ENCODE measurements at places on chromosomes 16 and 17.

- DNase-seq: no peak
Measured at GRCh38 chr16:72189865-72190371, 18.0 kb upstream of the PMFBP1 start.

GRCh38 chr17:32673964-32674363 lies 187.2 kb downstream of the CDK5R1 start:
- no peak for DNase-seq

DNA sequence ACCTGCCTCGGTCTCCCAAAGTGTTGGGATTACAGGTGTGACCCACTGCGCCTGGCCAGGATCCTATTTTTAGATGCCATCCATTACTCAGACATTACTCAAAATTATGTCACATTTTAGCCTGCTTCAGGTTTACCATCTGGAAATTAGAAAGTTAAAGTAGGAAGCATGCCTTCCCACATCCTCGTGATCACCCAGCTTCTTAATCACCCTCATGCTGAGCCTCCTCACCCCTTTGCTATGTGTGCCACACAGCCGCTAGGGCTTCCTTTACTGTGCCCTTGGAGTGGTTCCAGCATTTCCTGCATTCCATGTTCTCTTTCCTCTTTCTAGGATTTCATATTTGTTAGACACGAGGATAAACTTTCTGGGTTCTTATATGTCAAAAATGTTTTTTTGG lies 9.3 kb downstream of the ADORA2B start:
- DNase-seq: no peak

DNA sequence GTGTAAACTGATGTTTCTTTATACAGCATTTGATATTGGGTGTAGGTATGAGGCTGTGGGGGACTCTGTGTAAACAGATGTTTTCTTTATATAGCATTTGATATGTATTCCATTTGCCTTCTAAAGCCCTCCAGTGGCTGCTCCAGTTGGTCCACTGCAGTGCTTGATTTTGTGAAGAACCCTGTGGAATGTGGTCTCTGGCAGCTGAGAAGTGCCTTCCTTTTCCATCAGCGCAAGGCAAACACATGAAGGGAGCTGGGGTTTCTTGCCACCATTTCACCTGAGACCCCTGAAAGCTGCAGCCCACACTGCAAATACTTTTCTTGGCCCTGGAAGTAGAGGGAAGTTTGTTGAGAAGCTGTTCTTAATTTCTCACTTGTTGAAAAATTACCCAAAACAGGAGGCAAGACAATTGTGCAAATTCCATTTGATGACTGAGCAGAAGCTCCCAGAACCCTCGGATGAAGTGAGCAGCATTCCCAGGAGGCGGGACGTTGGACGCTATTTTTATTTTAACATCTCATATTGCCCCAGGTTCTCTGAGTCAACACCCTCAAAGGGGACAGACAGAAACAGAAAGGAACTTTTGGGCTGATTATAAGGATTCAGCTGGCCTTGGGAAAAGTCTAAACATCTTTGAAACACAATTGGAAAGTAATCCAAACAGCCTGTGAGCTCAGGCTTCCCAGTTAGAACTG lies 158.5 kb upstream of the RPH3AL start:
- no peak for DNase-seq

DNA sequence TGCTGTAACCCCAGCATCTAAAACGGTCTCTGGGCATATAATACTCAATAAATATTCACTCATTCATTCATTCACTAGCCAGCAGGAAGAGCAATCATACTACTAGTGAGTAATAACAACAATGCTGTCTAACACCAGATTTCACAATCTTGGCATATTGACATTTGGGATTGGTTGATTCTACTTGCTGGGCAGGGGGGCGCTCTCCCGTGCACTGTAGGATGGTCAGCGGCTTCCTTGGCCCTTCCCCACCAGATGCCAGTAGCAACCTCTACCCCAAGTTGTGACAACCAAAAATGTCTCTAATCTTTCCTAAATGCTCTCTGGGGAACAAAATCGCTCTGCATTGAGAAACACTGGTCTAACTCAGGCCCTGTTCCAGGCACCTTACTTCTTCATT lies 20.7 kb downstream of the WFDC1 start:
- DNase-seq: no peak

GRCh38 chr17:55735731-55736405 lies 13.2 kb upstream of the TMEM100 start:
- DNase-seq: peak; percentile 54

DNA sequence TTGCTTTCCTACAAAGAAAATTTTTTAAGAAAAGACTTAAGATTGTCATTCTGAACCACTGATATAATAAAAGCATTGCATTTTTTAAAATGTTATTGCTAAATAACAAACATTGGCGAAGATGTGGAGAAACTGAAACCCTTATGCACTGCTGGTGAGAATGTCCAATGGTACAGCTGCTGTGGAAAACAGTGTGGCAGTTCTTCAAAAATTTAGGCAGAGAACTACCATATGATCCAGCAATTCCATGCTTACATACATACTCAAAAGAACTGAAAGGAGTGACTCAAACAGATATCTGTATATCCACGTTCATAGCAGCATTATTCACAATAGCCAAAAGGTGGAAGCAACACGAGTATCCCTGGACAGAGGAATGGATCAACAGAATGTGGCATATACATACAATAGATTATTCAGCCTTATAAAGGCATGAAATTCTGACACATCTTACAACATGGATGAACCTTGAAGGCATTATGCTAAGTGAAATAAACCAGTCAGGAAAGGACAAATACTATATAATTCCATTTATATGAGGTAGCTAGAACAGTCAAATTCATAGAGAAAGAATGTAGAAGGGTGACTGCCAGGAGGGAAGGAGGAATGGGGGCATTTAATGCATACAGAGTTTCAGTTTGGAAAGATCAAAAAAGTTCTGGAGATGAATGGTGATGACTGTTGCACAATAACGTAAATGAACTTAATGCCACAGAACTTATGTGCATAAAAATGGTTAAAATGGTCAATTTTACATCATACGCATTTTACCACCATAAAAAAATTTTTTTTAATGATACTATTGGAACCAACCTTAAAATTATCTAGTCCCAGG lies 92.1 kb downstream of the CACNG1 start:
- DNase-seq: no peak

GRCh38 chr17:57606111-57606875 lies 138.8 kb downstream of the CCDC182 start:
- no peak for DNase-seq

- DNase-seq: no peak
Measured at GRCh38 chr16:5066511-5066910, 755 bp upstream of the C16orf89 start.

Measured in heart right ventricle (tissue), 16 donors.